ENCODE measurements at places on chromosomes 3 and 15. TPM values are rescaled to one million over a fixed set of nuclear protein-coding genes. Genes with fewer than 3 reads are reported as not detected.

GADL1 gene
- total RNA-seq = not detected

PRR20G gene
- total RNA-seq = not detected

ZIC4 gene
- total RNA-seq = not detected

SPINK8 gene
- not detected for total RNA-seq

TM4SF4 gene
- total RNA-seq = not detected

DNAJB8 gene
- total RNA-seq = not detected

ACSBG1 gene
- not detected for total RNA-seq

MCTP2 gene
- total RNA-seq = 2.2 TPM

EPHB1 gene
- 0.65 TPM for total RNA-seq

INSYN1 gene
- total RNA-seq = 0.52 TPM

STRA6 gene
- total RNA-seq = 13.1 TPM

A4GNT gene
- total RNA-seq = not detected

TUSC7 gene
- not detected for total RNA-seq

SAMMSON gene
- total RNA-seq = not detected

FRMD5 gene
- total RNA-seq = 0.24 TPM

SLC22A14 gene
- total RNA-seq = not detected

SCG5 gene
- total RNA-seq = 24.4 TPM

SEC61A1 gene
- total RNA-seq = 371 TPM

CD276 gene
- total RNA-seq = 121 TPM

ALG1L2 gene
- not detected for total RNA-seq

GNAT1 gene
- total RNA-seq = not detected

CIAO2A gene
- 97.9 TPM for total RNA-seq

TEX55 gene
- not detected for total RNA-seq

C3orf20 gene
- not detected for total RNA-seq

FBXO40 gene
- not detected for total RNA-seq

FETUB gene
- not detected for total RNA-seq

KLHL25 gene
- total RNA-seq = 4.7 TPM

TMEM43 gene
- total RNA-seq = 73.2 TPM

RLBP1 gene
- total RNA-seq = not detected

ZNF80 gene
- not detected for total RNA-seq

SPTBN5 gene
- total RNA-seq = 0.24 TPM

ITPKA gene
- total RNA-seq = 44.2 TPM
